ENCODE measurements at places on chromosomes 2 and 18.

GRCh38 chr2:236177967-236178889, 10.0 kb upstream of the GBX2 start:
- DNase-seq: peak; percentile 36

DNA sequence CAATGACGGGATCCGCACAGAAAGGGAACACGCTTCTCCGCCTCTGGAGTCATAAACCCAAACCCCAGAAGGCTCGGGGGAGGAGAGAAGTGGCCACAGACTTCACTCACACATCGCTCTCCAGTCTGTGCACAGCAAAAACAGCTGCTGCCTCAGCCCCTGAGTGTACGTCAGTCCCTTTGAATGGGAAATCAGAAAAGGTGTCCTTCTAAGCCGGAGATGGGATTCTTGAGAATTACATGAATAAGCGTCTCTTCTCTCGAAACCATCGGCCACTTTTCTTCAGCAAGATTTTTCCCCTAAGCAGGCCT, 78.3 kb downstream of the PDCL3 start:
- DNase-seq: no peak

GRCh38 chr2:146665800-146666199, 1179.0 kb upstream of the ACVR2A start:
- DNase-seq: no peak

- no peak for DNase-seq
Observed at GRCh38 chr2:96541398-96542152, 5.0 kb downstream of the ARID5A start.

GRCh38 chr2:192412394-192412793, 217.7 kb upstream of the TMEFF2 start:
- no peak for DNase-seq

- DNase-seq: no peak
Observed at GRCh38 chr2:22957446-22957845, 427.5 kb upstream of the KLHL29 start.

All from stimulated activated CD4-positive, alpha-beta T cell treated with anti-CD3 and anti-CD28 coated beads, Interleukin-12 subunit alpha, Interleukin-12 subunit beta, amount 100 ng/mL, for 48 hours (primary cell).